Stimulated activated naive CD4-positive, alpha-beta T cell treated with Interleukin-2 at 50 U/mL for 16 hours (primary cell): ENCODE measurements at places on chromosomes 2 and 18.

GRCh38 chr18:42533009-42533575 is 578.1 kb downstream of the PIK3C3 start:
- no peak for DNase-seq

- no peak for DNase-seq
Observed at GRCh38 chr2:223470602-223471001, 131.6 kb downstream of the SCG2 start.

- DNase-seq = peak; percentile 28
Observed at GRCh38 chr2:241035818-241036396, 37.5 kb downstream of the SNED1 start.

- DNase-seq = no peak
Observed at GRCh38 chr2:105244451-105244850, 2.9 kb downstream of the GPR45 start.

DNA sequence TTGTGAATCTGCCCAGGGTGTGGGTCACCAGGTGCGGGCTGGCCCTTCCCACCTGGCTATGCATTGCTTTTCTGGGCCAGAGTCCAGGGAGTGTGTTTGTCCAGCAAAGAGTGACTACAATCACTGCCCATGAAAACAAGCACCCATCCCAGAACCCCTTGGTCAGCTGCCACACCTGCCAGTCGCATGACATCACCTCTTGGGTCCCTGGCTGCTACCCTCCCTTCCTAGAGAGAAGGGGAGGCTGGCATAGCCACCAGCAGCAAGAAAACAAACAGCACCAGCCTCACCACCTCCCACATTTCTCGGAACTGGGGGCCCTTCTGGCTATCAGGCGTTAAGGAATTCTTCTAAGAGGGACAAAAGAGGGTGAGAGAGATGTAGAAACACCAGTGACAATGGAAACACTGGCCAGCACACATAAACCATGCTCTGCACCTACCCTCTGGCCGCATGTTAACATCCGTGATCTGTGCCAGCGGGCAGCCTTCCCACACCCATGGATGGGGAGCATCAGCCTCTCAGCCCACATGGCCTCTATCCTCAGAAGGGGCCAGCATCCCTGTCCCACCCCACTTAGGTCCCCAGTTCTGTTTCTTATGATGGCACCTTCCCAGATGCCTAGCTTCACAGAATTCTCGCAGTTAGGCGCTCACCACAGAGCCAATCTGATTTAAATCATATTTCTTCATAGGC is 109.7 kb upstream of the GLI2 start:
- no peak for DNase-seq

DNA sequence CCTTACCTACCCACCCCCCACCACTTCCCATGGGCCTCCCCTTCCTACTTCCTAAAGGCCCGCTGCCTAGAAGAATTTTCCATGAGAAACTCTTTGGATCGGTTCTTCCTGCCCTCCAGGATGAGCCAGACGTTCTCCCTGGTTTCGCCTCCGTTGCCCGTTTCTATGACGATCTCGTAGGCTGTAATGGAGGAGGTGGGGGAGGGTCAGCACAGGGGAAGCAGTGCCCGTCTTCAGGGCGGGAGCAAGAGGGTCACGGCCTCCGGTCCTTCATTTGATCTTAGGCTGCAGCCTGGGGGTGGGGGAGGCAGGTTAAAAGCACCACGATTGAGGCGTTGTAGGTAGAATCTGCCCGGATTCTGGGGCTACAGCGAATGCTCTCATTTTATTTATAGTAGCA is 172.0 kb downstream of the LOXHD1 start:
- DNase-seq = no peak
